C1 segment of cervical spinal cord (tissue), 14 donors: ENCODE measurements at places on chromosomes 4 and X.

DNA sequence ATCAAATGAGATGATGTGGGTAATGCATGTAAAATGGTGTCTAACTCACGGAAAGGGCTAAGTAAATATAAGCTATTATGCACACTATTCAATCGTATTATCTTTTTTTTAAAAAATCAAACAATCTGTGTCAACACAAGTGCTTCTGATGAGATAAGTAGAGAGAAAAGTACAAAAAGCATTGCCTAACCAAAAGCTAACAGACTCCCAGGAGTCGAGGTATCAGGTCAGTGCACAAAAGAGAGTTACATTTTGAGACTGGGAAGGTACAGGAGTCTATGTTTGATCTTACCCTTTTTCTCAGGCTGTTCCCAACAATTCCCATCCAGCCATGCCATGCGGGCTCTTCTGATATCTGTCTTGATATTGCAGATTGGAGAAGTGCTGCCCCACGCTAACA, 203.3 kb upstream of the ZIC3 start:
- no peak for DNase-seq

GRCh38 chr4:184747034-184747830, 13.3 kb upstream of the CENPU start:
- DNase-seq = no peak

- no peak for DNase-seq
Measured at GRCh38 chrX:70247252-70247651, 12.8 kb downstream of the P2RY4 start.

DNA sequence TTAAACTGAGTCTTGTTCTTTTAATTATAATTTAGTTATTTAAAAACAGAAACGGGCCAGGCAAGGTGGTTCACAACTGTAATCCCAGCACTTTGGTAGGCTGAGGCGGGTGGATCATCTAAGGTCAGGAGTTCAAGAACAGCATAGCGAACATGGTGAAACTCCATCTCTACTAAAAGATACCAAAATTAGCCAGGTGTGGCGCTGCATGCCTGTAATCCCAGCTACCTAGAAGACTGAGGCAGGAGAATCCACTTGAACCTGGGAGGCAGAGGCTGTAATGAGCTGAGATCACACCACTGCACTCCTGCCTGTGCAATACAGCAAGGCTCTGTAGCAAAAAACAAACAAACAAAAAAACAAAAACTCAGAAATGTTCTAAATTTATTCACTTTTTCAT, 852.9 kb downstream of the TECRL start:
- DNase-seq = no peak

DNA sequence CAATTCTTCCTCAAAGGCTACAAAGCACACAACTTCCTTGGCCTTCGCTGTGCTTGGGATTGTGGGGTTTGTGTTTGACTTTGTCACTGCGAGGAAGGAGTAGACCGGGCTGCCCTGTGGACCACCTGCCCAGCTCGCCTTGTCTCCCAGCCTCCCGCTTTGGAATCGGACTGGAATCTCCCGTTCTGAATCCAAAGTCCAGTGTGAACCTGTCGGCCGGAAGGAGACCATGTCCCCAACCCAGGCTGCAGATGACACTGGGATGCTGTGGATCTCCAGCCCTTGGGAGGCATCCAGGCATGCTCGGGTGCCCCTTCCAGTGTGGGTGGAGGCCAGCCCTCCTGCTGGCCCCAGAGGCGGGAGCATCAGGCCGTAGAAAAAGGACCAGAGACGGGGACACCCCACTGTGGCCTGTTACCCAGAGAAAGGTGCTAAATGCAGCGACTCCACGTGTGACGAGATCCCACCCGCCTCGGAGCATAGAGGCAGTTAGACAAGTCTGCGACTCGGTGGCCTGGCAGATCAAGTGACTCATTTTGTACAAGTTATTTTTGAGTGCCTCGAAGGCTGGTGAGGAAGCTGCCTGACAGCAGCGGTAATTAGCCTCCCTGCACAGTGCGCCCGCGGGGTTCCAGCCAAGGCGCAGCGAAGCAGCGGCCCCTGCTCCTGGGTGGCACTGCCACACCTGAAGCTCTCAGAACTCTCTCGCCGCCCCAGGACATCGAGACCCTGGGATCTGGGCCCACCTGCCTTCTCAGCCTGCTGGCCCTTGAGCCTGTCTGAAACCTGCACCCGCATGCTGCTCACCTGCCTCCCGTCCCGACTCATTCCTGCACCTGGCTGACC, 57.5 kb downstream of the ADRA2C start:
- no peak for DNase-seq

DNA sequence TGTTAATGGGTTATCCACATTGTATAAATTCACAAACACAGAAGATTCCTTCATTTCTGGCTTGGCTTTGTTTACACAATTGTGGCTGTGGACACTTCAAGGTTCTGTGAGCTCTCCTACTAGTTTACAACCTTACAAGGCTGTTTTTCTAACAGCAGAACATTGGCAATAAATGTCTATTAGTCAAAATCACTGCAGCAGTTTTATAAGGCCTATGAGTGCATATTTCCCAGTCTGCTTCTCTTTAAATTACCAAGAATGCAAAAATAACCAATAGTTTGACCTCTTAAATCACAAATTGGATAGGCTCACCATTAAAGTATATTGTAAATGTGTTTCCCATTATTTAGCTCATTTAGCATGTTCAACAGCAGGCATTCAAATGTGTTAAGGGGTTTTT, 239.2 kb downstream of the DKK2 start:
- no peak for DNase-seq

DNA sequence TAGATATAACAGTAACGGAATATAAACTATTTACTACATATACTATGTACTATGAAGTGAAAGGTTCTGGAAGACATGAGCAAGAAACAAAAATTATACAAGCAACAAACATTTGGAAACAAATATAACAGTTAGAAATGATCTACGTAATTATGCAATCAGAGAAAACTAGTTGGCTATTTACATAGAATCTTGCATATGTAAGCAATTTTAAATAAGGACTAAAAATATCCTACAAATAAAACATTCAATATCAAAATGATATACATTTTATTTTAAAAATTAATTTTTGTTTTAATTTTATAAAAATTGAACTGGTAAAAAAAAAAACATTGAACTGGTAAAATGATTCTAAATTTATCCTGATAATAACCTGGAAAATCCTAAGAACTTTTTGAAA, 642.5 kb upstream of the PCDH10 start:
- no peak for DNase-seq

DNA sequence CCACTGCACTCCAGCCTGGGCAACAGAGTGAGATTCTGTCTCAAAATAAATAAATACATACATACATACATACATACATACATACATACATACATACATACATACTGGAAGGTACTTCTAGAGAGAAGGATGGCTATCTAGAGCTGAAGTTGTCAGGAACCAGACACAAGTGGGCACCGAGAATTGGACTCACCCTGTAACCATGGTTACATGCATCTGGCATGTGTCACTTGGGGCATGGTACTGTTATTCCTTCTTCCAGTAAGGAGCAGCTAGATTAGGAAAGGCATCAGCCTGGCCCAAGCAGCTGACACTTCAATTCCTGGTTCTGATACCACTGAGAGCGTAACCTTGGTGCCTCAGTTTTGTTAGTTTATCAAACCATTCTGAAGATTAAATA, 127.1 kb downstream of the SH3KBP1 start:
- no peak for DNase-seq

DNA sequence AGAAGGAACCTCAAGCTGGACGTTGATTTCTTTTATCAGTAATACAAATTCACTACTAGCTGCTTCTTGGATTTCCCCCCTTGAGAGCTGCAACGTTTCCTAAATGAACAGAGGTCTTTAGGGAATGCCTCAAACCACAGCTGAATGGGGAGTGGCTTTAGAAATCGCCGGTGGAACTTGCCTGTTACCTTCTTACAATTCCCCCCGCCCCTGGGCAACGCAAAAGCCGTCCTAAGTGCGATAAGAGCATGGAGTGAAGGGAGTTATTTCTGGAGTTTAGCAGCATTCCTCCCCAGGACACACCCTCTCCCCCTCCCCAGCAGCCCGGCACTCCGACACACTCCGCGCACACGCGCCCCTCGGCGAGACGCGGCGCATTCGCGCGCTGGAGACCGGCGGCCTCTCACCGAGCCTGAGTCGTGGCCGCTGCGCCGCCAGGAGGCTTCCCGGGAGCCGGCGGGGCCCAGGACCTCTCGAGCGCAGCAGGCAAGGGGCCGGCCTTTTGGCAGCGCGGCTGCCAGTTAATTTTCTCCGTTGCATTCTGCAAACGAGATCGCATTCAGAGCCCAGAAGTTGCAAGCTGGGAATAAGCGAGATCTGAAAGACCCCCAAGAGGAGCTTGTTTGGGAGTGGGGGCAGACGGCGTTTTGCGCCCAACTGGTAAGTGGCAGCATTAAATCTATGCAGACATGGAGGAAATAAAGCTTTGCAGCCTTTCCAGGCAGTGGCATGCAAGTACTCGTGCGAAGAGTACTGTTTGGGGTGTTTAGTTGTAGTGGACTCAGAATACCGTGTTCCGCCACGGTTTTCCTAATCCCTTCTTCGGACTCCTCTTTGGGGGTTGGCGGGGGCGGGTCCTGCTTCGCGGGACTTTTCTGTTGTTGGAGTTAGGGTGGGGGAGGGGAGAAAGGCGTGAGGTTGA, 134.7 kb downstream of the PALLD start:
- peak; percentile 13 for DNase-seq

GRCh38 chr4:106695501-106696262, 327.1 kb upstream of the GIMD1 start:
- DNase-seq = no peak

- no peak for DNase-seq
Measured at GRCh38 chr4:52551487-52551886, 107.6 kb downstream of the USP46 start.

GRCh38 chr4:20354120-20354519, 102.4 kb downstream of the SLIT2 start:
- no peak for DNase-seq

- no peak for DNase-seq
Measured at GRCh38 chr4:1012034-1012739, 761 bp downstream of the FGFRL1 start.
